ENCODE measurements at places on chromosomes 12 and 14.
A peak's percentile ranks its signal among the peaks of the same experiment; 100 is the strongest.

GRCh38 chr14:95513291-95513690 is 3.2 kb downstream of the SYNE3 start:
- DNase-seq, result no peak

- peak; percentile 43 for DNase-seq
Observed at GRCh38 chr14:23379366-23380196, 2.7 kb downstream of the CMTM5 start.

DNA sequence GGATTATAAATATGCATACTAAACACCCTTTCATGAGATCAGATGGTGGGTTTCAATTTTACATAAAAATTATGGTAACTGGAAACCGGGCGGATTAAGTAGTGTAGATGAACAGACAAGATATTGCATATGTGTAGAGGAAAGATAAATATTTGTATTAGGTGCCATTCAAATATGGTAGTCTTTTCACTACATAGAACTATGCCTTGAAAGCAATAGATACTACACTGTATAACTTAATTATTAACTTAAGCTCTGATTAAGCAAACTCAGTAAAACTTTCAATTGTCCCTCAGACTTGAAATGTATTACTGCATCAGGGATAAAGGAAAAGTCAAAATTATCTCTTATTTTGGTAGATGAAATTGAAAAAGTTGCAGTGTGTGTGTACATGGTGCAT is 1.9 kb downstream of the PTPN21 start:
- DNase-seq, result no peak

GRCh38 chr14:72663956-72664650 is 229.8 kb downstream of the DPF3 start:
- no peak for DNase-seq

GRCh38 chr14:84065811-84066210 is 1464.1 kb upstream of the FLRT2 start:
- DNase-seq, result peak; percentile 17

GRCh38 chr14:101480747-101481530 is 80.4 kb upstream of the DIO3 start:
- no peak for DNase-seq

- no peak for DNase-seq
Observed at GRCh38 chr12:49961993-49962764, 507 bp downstream of the AQP5 start.

DNA sequence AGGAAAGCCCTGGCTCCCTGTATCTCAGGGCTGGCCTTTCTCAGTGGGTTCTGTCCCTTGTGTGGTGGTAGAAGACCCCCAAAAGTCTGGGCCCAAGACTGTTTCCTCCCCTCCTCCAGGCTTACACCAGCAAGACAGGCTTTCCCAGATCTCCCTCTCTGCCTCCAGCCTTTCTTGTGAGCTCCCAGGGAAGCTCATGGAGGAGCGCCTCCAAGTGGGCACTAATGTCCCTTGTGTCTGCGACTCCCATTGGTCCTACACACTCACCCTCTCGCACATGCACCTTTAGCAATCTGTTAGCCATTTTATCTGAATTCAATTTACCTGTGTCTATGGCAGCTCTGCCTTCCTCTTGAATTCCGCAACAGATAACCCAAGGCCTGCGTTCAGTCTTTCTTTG is 251.1 kb upstream of the CAND1 start:
- DNase-seq, result no peak

DNA sequence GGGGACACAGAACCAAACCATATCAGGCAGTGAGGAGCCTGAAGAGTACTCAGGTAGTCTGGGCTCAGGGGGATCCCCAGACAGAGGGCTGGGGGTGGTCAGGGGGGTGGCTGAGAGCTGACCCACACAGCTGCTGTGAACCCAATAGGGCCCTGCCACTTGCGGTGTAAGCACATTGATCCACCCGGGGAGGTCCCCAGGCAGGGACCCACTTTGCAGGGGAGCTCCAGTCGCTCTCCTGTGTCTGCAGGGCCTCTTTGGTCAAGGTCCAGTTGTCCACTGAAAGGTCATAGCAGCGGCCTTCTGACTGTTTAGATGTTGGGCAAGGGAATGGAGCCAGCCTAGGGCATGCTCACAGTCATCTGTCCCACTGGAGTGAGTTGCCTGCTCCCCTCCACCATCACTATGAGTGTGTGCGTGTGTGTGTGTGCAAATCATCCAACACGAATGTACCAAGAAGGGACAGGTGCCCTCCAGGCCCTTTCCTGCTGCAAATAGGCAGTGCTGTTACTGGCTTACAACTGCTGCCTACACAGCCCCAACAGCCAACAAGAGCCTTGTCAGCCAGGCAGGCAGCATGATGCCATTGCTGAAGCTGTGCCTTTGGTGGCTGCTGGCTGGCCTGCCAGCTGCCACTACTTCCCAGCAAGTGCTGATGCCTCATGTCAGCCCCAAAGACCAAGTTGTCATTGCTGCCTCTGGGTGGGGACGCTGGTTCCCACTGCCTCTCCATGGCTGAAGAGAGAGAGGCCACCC is 71.3 kb downstream of the TSPAN11 start:
- DNase-seq, result no peak

GRCh38 chr14:23735394-23735793 is 99.2 kb downstream of the DHRS2 start:
- DNase-seq, result no peak

DNA sequence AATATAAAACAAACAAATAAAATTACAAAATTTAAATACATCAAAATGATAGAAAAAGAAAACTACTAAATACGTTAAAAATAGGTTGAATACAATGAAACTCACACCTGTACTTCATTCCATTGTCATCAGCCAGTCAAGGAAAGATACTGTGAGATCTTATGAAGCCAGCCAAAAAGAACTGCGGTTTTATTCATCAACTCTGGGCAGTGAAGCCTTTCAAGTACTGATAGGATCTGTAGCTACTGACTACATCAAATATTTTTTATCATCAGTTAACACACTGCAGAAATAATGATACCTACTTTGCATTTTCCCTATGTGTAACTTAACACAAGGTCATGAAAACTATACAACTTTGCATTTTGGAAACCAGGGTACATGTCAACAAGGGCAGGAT is 46.3 kb upstream of the FAR2 start:
- no peak for DNase-seq

DNA sequence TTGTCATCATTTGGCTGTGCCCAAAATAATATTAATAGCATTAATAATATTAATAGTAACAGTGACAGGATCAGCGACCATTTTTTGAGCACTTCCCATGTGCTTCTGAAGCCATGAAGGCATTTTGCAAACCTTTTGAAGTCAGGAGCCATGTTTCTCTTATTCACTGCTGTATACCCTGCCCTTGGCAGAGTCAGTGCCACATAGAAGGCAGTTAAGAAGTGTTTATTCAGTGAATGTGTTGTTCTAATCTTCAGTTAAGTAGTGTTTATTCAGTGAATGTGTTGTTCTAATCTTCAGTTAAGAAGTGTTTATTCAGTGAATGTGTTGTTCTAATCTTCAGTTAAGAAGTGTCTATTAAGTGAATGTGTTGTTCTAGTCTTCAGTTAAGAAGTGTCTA is 319.7 kb upstream of the NAV3 start:
- DNase-seq, result no peak

DNA sequence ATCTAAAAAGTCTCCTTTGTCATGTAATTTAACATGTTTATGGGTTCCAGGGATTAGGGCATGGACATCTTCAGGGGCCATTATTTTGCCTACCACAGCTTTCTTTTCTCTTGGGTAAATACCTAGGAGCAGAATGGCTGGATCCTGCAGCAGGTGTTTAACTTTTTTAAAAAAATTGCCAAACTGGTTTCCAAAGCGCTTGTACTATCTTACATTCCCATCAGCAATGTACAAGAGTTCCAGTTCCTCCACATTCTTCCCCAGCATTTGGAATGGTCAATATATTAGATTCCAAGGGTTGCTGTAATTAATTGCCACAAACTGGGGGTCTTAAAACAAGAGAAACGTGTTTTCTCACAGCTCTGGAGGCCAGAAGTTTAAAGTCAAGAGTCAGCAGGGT is 27.7 kb upstream of the MYL2 start:
- DNase-seq, result no peak

DNA sequence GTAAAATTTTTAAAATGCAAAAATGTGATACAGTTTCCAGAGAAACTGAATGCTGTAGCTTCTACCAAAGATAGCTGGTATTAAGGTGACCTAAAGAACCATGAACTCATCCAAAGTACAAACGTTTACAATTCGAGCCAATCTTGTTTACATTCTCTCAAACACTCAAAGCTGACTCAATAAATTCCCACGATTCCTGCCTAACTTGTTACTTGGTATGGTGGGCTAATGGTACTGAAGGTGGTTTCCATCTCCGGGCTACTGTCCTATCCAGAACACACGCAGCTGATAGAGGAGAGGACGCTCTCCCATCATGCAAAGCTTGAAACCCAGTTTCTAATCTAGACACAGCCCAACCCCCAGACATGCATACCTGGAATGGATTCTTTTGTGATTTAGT is 31.5 kb downstream of the RAD9B start:
- DNase-seq, result no peak

DNA sequence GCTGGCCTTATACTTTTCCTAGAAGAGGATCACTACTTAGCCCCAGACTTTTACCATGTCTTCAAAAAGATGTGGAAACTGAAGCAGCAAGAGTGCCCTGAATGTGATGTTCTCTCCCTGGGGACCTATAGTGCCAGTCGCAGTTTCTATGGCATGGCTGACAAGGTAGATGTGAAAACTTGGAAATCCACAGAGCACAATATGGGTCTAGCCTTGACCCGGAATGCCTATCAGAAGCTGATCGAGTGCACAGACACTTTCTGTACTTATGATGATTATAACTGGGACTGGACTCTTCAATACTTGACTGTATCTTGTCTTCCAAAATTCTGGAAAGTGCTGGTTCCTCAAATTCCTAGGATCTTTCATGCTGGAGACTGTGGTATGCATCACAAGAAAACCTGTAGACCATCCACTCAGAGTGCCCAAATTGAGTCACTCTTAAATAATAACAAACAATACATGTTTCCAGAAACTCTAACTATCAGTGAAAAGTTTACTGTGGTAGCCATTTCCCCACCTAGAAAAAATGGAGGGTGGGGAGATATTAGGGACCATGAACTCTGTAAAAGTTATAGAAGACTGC is 1.5 kb downstream of the MGAT2 start:
- DNase-seq, result no peak

DNA sequence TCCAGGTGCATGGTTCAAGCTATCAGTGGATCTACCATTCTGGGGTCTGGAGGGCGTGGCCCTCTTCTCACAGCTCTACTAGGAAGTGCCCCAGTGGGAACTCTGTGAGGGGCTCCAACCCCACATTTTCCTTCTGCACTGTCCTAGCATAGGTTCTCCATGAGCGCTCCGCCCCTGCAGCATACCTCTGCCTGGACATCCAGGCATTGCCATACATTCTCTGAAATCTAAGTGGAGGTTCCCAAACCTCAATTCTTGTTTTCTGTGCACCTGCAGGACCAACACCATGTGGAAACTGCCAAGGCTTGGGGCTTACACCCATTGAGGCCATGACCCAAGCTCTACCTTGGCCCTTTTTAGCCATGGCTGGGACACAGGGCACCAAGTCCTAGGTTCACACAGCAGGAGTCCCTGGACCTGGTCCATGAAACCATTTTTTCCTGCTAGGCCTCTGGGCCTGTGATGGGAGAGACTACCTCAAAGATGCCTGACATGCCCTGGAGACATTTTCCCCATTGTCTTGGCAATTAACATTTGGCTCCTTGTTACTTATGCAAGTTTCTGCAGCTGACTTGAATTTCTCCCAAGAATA is 76.8 kb downstream of the CRADD start:
- DNase-seq, result no peak

DNA sequence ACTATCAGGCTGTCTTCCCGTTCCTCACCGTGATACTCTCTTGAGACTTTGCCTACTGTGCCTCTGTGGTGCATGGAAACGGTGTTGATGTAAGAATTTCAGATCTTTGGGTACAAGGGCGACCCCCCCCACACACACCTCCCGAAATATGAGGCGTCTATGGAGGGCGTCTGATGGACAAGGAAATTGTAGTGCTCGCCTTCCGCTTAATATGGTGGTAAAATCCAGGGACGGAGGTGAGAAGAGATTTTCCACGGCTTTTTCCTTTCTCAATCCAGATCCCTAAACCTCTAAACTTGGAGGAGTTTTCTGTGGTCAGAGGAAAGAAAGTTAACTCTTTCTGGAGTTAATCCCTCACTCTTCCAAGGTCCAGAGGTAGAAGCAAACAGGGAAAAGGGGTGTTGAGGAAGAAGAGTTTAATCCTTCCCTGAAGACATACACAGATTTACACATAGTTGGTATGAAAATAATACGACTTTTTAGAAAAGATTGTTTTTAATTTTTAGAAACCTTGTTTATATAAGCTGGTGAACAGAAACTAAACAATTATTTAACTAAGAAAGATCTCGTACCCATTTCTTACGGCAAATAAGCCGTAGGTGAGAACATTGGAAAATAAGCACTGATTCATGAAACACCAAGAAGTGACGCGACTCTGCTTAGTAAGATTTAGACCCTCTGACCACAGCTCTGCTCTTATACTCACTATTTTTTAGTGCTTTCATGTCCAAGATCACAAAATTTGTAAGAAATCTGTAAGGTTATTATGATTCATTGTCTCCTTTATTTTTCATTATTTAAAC is 23.1 kb upstream of the RNASE12 start:
- no peak for DNase-seq

DNA sequence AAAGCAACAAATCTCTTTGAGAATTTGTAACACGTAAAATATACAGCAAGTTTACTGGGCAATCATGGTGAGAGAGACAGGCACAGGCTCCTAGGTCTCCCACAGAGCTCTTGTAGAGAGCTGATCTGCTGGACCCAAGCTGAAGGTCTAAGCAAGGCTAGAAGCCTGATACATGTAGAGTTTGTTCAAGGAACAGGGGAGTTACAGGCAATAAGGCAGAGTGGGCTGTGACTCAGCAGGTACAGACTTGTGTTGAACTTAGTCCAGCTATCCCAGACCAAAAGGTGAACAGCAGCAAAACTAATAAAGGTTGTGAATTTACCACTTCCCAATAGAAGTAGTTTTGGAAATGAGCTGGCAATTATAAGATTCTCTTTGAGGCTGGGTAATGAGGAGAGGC is 273.6 kb downstream of the GRIN2B start:
- no peak for DNase-seq

- DNase-seq, result no peak
Observed at GRCh38 chr14:33660248-33660647, 290.6 kb downstream of the EGLN3 start.

DNA sequence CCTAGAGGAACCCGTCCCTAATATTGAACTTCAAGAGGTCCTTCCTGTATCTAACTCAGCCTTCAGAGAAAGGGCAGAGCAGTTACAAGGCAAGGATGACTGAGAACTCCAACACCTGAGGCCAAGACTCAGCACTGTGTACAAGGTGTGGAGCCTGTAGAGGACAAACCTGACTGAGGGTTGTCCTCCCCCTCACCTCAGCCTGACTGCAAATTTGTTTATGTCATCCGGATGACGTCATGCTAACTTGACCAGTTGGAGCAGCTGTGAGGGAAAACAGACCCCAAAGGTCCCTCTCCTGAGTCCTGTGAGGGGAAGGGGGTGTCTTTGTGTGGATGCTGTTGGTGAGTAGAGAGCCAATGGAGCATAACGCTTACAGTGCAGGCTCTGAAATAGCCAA is 4.3 kb downstream of the CRACR2A start:
- DNase-seq, result no peak

- DNase-seq, result no peak
Observed at GRCh38 chr14:98803196-98803595, 468.8 kb downstream of the BCL11B start.
